ENCODE measurements at places on chromosomes 7 and 10.

GRCh38 chr7:45982907-45983719 is 62.0 kb upstream of the IGFBP3 start:
- no peak for DNase-seq

GRCh38 chr10:35910234-35910633 is 268.1 kb upstream of the FZD8 start:
- no peak for DNase-seq

DNA sequence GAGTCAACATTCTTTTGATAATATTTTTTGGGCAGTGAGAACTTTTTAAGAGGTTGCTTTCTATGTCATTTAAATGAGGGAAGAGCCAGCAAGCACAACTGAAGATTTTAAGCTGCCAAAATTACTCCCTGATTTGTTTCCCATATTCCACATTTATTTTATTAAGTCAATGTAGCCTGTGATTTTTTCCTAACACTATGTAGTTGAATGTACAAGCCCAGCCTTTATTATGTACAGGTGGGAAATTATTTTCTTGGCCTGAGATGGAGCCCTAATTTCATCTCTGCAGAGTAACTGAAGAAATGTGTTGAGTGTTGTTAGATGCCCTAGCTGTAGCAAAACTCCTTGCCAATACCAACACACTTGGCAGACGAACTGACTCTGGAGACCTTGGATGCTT is 83.1 kb upstream of the MINDY3 start:
- no peak for DNase-seq

DNA sequence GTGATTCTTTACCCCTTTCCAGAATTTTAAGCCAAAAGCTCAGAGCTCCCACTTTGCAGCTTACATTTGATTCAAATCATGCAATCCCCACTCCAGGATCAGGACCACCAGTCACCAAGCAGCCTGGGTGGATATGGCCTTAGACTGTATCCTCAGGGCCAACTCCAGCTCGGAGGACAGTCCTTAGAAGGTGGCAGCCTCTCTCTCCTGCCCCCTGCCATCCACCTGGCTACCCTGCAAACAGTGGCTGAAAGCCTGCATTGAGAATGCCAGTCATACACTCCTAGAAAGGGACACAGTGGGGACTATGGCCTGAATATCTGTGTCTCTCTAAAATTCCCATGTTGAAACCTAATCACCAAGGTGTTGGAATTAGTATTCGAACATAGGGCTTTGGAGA is 50.0 kb upstream of the KCNMA1 start:
- no peak for DNase-seq

DNA sequence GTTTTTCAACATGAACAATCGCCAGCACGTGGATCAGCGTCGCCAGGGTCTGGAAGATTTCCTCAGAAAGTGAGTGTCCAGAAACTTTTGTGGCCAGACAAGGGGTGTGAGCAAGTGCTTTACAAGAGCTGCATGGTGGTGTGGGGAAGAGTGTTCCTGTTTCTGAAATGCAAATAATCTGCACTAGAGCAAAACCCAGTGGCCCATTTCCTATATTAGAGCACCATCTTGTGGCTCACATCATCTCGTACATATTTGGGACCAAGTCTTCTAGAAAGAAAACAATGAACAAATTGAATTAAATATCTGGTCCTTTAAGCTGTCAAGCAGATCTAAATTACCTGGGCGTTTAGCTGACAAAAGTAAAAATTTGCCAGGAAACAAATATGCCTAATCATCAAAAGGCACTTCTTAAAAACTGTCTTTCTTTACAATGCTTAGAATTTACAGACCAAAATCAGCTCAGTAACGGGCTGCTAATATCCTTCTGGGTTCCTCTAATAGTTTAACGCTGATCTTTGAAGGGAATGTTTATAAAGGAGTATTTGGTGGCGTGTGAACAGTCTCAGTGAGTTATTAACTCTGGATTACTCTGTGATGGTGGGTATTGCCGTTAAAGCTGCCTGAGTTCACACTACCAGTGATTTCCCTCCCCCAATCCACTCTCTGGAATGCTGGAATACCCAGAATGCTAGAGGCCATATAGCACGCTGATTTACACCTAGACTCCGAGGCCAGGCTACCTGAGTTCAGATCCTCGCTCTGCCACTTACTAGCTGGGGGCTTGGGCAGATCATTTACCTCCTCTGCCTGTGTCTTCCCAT is 73.6 kb downstream of the SNX10 start:
- DNase-seq: no peak

DNA sequence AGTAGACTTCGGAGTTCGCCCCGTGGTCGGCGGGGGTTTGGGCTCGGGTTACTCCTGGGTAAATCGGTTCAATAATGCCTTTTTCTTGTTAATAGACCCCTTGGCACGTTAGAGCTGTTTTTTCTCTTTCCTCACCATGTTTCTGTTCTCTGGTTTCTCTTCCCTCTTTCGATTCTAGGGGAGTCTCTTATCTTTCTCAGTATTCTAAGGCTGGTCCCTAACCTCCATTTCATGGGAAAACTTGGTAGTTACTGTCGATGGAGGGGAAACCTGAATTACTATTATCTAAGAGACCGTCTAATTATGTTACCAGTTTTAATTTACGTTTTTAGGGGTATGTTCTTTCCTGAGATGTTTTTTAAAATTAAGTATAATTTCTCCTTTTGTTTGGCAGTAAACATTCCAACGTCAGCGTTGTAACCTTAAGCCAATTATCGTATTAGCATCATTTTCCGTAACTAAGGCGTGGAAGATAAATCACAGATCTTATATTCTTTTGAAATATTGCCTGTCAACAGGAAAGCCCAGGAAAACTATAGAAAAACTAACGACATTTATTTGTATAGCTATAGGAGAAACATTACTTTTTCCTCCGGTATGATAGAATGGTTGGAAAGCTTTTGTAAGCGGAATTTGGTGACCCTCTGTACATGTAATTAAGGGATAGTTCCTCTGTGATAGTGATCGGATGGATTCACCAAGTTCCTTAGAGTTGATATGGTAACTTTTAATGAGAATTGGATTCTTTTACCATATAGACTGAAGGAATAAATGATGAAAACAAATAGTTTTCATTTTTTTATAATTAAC is 847 bp downstream of the BTAF1 start:
- DNase-seq: no peak

DNA sequence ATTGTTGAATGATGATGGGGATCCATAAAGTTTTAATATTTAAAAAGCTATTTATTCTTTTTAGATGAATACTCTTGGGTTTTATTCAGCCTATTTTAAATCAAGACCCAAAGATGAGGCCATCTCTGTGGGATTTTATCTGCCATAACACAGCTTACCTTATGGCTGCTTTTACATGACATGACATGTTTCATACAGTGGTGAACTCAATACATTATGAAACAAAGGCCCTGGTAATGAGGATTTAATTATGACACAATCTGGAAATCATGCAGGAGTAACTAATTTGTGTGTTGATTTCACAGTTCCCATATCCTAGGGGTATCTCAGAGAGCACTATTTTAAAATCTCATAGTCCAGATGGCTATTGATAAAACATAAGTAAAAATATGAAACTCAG is 661.8 kb upstream of the FZD8 start:
- DNase-seq: no peak

GRCh38 chr7:138137423-138138171 is 61.3 kb downstream of the AKR1D1 start:
- DNase-seq: no peak

DNA sequence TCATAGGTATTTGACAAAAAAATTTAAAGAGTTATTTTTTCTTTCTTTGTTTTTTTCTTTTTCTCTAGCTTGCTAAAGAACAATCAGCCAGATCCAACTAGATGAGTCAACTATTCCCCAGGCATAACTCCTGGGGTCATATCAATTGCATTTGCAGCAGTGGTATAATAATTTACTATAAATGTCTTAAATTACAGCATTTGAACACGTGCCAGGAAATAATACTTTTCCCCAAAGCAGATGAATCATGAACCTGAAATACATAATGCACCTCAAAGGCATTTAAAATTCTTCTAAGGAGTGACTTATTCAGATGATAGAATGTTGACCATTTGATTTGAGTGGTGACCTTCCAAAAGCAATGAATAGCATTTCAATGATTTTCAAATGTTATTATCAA is 190.1 kb downstream of the LRRTM3 start:
- no peak for DNase-seq

GRCh38 chr10:3554121-3554522 is 230.9 kb downstream of the KLF6 start:
- no peak for DNase-seq

DNA sequence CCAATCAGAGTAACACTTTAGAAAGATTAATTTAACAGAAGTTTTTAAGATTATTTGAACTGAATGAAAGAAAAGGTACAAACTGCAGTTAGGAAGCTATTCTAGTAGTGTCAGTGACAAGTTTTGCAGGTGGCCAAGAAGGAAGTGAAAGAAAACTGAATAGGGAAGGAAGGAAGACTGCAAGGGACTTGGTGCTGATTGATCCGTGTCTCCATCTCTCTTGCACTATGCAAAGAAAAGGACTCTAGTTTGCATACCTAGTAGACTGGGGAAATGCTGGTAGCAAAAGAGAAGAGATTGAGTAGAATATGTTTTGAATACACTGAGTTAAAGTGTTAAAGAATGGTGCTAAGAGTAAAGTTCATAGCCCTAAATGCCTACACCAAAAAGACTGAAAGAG is 33.0 kb downstream of the OR6V1 start:
- no peak for DNase-seq

- no peak for DNase-seq
These were observed 294.2 kb upstream of the ZMIZ1 start for GRCh38 chr10:78774614-78774998.

- DNase-seq: no peak
These were observed 679.2 kb downstream of the SDK1 start for GRCh38 chr7:3980300-3980643.
